CD4-positive, alpha-beta T cell treated with Interleukin-6 at 100 ng/mL for 8 hours (primary cell): ENCODE measurements at places on chromosomes 7 and 10.
A peak's percentile ranks its signal among the peaks of the same experiment; 100 is the strongest.

- DNase-seq = no peak
Observed at GRCh38 chr7:100895956-100896731, 456 bp upstream of the ACHE start.

- peak; percentile 70 for DNase-seq
Observed at GRCh38 chr7:7181519-7182155, 707 bp upstream of the C1GALT1 start.

GRCh38 chr10:116237260-116237659 is 35.7 kb downstream of the GFRA1 start:
- no peak for DNase-seq

DNA sequence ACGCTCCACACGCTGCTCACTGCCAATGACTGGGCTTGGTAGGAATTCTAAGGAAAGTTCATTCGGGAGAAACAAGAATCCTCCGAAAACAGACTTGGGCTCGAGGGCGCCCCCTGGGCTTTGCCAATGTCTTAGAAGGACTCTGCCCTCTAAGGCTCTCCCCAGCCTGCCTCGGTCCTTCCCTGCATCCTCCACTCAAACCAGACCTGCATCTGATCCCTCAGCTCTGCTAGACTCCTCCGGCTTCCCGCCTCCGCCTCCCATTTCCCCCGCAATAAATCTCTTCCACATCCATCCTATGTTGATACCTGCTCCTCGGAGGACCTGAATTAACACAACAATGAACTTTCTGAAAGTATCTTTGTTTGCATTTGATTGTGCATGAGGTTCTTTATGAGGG is 177.6 kb downstream of the PLPP4 start:
- DNase-seq = no peak

DNA sequence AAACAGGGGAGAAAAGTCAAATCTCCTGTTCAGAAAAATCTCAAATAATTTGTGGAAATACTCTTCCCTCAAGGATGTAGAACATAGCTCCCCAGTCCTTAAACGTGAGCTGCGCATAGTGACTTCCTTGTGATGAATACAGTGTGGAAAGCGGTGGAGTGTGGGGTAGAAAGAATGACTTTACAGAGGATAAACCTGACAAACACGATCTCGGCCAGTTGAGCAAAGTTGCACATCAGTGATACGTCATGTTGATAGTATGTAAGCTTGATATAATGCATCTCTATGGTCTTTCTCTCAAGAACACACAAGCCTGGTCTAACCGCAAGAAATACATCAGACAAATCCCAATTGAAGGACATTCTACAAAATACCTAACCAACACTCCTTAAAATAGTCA is 32.0 kb upstream of the ZCCHC24 start:
- no peak for DNase-seq

DNA sequence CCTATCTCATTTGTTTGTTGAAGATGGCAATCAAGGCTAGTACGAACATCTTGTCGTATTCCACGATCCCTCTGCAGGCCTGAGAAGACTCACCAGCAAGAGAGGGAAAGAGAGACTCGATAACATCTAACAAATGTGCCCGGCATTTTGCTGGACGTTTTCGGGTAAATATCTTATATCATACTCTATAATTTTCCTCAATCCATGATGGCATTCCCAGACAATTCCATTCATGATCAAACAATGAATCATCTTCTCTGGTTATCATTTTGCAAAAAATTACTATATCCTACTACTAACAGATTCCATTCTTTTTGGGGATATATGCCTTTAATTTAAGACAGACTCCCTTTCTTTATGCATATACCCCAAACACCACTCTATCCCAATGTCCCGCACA is 118.1 kb downstream of the TYW1B start:
- DNase-seq = no peak

DNA sequence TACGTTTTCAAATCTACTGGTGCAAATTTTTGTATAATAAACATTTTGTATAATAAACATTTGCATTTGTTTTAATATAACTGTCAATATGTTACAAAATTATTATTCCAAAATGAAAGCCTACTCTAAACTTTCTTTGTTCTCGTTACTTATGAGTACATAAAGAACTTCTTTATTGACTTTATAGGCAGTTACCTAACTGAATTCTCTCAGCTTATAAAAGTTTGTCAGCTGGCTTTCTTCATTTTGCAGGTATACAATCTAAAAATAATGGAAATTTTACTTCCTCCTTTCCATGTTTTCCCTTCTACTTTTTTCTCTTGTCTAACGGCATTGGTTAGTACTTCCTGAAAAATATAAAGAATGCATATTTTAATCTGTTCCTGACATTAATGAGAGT is 137.1 kb downstream of the CHCHD3 start:
- no peak for DNase-seq

DNA sequence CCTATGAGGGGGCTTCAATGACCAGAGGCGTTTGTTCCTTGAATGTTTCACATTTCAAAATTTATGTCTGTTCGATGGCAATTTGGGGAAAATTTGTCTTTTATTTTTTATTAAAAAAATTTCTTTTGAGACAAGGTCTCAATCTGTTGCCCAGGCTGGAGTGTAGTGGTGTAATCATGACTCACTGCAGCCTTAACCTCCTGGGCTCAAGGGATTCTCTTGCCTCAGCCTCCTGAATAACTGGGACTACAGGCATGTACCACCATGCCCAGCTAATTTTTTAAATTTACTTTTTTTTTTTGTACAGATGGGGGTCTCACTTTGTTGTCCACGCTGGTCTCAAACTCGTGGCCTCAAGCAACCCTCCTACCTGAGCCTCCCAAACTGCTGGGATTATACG is 39.7 kb downstream of the OTUD1 start:
- no peak for DNase-seq

- DNase-seq = no peak
Observed at GRCh38 chr10:33263453-33263852, 71.0 kb downstream of the NRP1 start.

DNA sequence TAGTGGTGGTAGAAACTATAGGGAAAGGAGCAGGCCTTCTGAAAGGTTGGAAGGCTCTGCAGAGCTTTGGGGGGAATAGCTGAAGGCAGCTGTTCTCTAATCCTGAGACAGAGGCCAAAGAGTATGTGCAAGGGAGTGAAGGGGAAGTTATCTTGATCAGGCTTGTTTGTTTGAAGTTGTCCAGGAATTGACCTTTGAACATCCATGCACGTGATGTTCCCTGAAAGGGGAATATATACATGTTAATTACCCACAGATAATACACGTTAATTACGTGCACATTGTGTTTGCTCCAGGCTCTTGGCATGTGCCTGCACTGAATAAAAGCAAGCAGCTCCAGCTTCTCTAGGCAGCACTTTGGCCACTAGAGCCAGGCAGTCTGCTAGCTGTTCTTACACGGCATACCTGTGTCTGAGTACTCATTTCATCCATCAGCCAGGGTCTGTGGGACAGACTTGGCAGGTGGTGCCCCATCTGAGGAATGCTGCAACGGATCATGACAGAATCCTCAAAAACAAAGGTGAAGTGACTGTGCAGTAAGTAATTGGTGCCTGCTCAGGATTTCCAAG is 18.0 kb upstream of the STARD3NL start:
- no peak for DNase-seq

- DNase-seq = no peak
Observed at GRCh38 chr7:105277341-105277740, 111.4 kb downstream of the SRPK2 start.

DNA sequence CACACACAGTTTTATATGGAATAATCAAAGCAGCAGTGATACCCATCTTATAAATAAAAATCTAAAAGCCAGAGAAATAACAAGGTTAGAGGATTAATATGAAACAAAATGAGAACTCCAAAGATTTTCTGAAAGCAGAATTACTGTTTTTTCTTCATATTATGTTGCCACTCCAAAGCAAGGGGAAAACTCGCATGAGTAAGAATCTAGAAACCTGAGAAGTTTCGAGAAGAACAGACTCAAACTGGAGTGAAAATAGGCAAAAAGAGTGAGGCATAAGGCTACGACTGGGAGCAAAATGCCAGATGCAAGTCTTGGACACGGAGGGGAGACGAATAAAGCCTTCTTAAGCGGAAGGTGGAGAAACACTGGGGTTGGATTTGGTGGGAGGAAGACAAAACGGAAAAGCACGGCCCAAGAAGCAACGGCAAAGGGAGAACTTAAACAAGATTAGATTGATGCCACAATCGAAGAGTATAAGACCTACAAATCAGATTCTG is 923 bp downstream of the TNPO3 start:
- no peak for DNase-seq

DNA sequence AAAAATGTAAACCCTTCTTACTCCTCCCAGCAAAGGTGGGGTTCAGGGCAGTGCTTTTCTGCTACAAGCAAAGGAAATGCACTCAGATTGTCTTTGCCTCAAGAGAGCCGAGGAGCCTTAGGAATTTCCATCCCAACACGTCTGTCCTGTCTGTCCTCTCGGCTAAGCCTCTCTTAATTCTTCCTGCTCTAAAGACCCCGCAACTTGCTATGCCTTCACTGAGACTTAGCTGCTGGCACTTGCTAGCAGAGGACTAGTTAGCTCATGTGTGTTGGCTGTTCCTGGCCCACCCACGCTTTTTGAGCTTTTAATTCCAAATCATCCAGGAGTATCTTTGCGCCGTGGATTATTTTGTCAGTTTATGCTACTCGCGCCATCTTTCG is 481 bp upstream of the NPM3 start:
- DNase-seq = no peak

DNA sequence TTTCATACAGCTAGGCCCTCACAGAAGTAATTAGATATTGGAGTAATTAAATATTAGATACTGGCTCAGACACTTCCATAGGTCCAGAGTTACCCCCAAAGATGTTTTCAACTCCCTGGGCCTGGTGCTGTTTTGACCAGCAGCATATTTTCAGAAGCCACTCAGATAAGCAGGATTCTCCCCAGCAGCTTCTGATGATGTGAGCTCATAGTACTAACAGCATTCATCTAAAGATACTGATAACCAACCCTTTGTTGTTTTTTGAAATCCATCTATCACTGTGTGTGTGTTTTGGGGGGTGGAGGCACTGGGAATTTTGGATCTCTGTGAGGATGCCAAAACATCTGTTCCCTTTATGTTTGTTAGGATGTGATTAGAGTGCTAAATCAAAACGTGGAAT is 52.7 kb downstream of the VPS50 start:
- DNase-seq = no peak

DNA sequence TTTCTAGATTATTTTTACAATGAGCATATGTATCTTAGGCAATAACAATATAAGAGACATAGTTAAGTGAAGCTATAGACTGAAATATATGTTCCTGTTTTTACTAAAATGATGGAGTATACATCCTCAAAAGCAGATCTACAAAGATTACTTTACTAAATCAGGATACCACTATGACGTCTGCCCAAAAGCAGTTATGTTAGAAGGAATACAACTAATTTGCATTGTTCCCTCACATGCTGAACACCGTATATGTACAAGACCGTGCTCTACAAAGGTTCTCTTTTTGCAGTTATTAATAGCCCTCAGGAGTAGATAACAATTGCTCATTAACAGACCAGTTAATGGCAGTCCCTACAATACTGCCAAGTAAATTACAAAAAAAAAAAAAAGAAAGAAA is 137.5 kb downstream of the CD36 start:
- DNase-seq = no peak

DNA sequence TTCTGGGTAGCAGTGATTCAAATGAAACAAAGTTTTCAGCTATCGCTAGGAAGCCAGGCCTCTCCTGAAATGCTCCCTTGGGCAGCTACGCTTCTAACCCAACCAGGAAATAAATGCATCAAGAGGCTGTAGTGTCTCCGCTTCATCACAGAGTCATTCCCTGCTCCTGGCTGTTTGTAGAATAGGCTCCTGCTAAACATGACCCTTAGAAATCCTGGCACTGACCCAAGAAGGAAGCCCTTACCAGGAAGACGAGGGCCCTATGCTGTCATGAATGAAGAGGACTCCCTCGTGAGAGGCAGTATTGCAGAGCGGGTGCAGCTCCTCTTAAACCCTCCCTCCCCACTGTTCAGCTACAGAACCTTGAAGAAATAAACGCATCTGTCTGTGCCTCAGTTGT is 48.3 kb downstream of the NOD1 start:
- no peak for DNase-seq

- peak; percentile 96 for DNase-seq
Observed at GRCh38 chr10:78302989-78303854, 269.6 kb downstream of the RPS24 start.

- no peak for DNase-seq
Observed at GRCh38 chr10:130771491-130771946, 540.0 kb downstream of the TCERG1L start.

DNA sequence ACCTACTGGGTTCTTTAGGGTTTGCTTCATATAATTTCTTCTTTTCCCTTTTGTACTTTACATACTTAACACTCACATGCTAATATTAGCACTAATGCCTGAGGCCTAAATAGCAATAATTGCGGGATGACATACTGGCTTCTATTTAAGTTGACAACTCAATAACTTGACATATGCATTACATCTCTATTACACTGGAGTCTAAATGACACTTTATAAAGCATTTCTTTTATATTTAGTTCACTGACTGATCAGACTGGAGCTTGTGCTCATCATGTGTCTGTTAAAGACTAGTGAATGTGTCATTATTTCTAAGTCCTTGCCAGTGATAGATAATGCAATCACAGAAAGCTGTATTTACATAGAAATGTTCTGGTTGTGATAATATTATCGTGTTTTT is 472.1 kb upstream of the SEMA3A start:
- no peak for DNase-seq

DNA sequence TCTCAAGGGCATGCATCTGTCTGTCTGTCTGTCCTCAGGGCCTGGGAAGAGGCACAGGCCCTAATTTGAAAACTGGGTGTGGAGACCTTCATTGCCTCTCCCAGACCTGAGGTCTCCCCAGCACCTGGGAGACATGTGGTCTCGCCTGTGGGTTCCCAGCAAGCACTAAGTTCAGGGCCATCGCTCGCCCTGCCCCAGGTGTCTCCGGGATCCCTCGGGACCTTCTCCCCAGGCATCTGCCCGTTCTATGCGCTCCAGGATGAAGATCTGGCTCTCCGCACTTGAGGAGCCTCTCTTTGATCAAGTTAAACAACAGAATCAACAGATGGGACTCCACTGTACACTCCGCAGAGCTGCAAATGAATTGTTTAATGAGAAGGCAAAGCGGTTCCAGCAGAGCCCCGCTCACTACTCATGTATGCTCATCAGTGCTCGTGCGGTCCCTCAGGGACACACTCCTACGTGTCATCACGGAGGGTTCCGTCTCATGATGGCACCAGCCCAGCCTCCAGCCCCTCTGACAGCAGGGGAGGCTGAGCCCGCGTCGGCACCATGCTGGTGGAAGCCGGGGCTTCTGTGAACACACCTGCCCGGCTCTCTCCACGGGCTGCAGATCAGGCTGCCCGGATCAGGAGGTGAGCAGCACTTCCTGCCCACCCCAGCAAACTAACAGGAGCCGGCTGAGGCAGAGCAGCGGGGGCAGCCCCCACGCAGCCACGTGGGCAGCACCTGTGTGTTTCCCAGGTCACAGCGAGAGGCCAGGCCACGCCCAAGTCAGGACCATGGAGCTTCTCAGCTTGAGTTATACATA is 132.8 kb downstream of the TCERG1L start:
- no peak for DNase-seq

GRCh38 chr10:65194555-65194954 is 1673.4 kb downstream of the REEP3 start:
- DNase-seq = no peak
